ENCODE measurements at places on chromosomes 3 and 15.

- no peak for DNase-seq
These were observed 4.5 kb upstream of the LCTL start for GRCh38 chr15:66570327-66570726.

DNA sequence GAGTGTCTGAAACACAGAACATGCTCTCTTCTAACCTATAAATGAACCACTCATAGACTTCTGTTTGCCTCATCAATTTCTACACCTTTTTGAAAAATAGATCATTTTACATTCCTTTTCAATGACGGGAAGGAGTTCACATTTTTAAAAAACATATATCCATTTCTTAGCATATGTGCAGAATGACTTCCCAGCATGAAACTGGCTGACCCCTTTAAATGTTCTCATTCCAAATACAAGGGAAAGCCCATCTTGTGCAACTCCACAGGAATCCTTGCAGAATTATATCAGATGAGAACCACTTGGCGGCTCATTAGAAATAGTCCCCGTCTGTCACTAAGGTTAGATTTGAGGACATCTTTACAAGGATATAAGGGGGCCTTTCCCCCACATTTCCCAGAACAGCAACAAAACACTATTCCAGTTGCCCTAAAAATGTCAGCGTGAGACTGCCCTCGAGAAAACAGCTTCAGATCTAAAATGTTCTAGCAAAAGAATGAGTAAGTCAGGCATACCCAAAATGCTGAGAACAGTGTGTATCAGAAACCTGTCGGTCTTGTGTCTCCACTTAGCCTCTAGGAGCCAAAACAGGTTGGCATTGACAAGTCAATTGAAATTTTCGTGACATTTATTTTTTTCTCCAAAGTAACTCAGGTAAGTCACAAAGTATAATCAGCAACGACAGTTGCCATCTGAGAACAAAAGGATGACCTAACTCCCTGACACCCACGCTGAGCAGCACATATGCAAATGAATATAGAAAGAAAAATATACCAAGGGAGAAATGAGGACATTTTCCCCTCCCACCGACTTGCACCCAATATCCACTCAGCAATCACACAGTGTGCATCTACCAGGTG lies 63.1 kb downstream of the FOXP1 start:
- no peak for DNase-seq

- DNase-seq = no peak
These were observed 7.0 kb upstream of the ATP8B4 start for GRCh38 chr15:50126072-50126471.

- no peak for DNase-seq
These were observed 2.7 kb downstream of the NKIRAS1 start for GRCh38 chr3:23913873-23914743.

GRCh38 chr15:65062726-65063125 lies 5.1 kb downstream of the RASL12 start:
- DNase-seq = no peak

- no peak for DNase-seq
These were observed 113.8 kb downstream of the PPM1L start for GRCh38 chr3:160869825-160870224.

DNA sequence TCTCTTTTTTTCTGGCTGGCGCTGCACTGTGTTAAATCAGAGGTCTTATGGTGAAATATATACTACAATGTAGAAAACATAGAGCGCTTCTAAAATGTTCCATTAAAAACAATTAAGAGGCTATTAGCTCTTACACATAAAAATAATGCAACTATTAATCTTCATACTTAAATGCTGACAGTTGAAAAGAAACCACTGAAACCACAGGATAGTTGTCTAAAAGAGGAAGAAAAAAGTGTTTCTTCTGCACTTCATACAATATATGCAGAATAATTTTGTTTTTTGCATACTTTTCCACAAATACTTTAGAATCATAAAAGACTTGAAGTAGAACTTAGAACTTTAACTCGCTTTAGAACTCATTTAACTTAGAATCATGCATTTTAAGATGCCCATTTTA lies 170.5 kb downstream of the PYDC2 start:
- no peak for DNase-seq

- DNase-seq = no peak
These were observed 43.1 kb downstream of the DNAJB8 start for GRCh38 chr3:128423525-128424147.

DNA sequence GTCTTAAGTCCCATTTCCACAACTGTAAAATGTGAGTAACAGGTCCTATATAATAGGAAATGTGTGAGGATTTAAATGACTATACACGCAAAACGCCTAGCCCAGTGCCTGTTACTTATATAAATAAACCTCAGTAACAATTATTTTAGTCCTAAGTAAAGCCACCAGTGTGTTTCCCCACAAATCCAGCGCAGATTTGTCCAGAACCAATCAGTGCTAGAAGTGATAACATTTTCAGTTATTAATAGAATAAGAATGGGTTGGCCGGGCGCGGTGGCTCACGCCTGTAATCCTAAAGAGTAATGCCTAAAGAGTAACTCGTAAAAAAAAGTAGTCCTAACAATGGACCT lies 561 bp downstream of the RPAP1 start:
- DNase-seq = no peak

DNA sequence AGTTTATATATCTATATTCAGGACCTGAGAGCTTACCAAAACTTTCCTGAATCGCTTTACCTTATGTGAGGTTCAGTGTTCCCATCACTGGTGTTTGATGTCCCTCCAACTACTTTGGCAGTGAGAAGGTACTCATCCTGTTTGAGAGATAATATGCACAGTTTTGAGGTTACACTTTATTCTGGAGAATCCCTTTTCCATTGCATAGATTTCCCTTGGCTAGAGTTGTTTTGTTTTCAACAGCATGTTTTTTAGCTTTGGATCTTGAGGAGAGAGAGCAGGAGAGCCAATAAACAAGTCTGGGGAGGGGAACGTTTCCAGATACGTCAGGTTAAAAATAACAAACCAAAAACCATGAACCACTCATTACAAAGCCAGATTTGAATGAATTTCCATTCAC lies 33.6 kb downstream of the CD200 start:
- DNase-seq = no peak

- DNase-seq = no peak
These were observed 885 bp downstream of the CDV3 start for GRCh38 chr3:133574260-133574881.

- no peak for DNase-seq
These were observed 10.6 kb upstream of the KIF23 start for GRCh38 chr15:69403594-69403993.

- no peak for DNase-seq
These were observed 12.0 kb upstream of the RASGRF1 start for GRCh38 chr15:79102595-79102994.

DNA sequence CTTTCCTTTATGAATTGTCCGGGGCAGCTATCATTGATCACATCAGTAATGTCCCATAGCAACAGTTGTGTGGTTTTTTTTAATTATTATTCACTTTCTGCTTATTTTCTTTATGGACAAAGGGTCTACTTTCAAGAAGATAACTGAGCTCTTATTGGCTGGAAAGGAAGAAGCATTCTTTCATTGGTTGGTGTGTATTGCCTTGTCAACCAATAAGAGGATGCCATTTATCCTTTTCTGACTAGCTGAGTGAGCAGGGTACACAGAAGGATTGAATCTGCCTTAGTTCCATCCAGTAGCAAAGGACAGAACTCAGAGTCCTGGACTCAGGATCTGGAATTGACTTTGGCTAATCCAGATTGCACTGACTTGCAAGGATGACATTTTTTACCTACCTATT lies 13.2 kb upstream of the AEN start:
- DNase-seq = no peak

- no peak for DNase-seq
These were observed 163.7 kb downstream of the PLD1 start for GRCh38 chr3:171646357-171647133.

GRCh38 chr3:194285024-194285849 lies 65.9 kb downstream of the CPN2 start:
- no peak for DNase-seq

DNA sequence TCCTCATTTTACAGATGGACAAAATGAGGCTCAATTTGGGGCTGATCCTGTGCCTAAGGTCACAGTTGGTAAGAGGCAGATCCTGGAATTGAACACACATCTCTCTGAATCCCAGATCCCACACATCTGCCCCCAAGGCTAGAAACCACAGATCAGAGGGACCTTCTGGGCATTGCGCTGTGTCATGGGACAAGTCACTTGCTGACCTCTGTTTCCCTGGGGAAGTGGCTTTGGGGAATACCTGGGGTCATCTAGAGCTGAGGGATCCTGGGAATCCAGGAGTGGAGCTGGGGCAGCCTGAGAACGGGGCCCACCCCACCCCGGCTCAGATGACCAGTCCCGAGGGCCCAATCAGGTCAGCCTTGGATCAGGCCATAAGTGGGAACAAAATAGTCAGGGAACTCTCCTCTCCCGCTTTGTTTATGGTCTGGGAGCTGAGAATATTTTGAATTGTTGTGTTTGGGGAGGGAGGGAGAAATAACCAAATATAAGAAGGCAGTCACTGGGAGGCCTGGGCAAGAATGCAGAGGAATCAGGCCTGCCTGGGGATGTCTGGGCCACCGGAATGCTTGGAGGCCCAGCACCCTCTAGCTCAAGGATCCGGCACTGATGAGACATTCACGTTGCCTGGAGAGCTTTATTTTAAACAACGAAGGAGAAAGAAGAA lies 8.8 kb upstream of the SLC6A6 start:
- DNase-seq = no peak

GRCh38 chr15:77889009-77889806 lies 188.3 kb downstream of the TBC1D2B start:
- DNase-seq = no peak

DNA sequence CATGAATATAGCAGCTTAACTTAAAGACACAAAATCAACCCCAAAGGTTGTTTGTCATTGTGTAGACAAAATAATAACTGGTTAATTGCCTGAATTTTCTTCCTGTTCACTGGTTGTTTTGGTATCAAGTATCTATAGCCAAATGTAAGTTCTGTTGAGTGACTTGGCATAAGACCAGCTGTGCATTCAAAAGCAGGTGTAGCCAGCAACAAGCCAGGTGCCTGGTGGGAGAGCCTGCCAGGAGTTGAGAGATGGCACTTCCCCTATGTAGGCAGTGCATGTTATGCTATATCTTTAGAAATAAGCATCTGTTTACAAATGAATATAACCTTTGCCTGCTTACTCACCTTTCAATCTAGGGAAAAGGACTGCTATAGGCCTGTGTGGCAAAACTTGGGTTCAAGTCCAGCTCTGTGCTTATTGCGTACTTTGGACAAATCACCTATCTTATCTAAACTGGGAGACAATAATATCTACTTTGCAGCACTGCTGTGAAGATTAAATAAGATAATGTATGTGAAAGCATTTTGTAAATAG lies 84.9 kb upstream of the TBL1XR1 start:
- no peak for DNase-seq

DNA sequence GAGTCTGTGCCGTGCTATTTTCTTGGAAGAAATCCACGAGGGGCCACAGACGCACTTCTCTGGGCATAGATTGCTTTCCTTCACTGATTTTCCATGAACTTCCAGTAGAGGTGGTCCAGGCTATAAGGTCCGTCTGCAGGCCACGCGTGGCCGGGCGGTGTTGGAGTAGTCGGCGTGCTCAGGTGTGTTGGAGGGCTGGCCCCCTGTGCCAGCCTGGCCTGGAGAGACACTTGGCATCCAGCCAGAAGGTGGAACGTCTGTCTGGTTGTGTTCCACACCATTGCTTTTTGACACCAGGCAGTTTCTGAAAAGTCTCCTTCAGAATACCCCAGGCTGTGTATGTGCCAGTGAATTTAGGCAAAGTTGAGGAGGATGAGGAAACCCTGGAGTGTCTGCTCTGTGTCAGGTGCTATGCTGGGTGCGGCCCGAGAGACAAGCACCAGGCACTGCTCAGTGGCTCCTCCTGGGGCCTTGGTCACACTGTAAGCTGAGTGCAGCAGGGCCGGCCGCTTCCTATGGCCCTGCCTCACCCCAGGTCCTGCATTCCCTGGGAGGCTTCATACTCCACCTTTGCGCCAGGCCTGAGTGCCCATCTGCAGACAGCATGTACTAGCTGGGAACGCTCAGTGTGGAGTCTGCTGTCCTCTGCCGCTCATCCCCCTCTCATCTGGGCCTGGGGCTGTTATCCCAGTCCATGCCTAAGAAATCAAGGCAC lies 52.1 kb upstream of the TAMM41 start:
- DNase-seq = no peak

DNA sequence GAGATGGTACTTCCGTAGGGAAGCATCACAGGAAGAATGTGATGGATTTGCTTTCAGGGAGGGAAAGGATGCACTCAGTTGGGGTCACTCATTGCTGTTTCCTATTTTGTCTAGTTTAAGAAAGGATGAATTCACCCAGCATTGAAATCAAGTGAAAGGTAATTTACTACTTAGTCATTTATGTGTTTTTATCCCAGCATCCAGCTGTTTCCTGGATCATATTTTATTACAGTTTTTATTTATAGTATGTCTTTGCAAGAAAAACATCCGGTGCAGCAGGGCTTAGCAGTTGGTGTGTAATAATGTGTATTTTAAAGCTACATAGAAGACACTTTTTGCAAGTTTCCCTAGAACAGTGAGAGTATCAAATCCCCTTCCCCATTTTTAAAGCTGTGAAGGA lies 37.4 kb upstream of the GOLGA8B start:
- DNase-seq = no peak

DNA sequence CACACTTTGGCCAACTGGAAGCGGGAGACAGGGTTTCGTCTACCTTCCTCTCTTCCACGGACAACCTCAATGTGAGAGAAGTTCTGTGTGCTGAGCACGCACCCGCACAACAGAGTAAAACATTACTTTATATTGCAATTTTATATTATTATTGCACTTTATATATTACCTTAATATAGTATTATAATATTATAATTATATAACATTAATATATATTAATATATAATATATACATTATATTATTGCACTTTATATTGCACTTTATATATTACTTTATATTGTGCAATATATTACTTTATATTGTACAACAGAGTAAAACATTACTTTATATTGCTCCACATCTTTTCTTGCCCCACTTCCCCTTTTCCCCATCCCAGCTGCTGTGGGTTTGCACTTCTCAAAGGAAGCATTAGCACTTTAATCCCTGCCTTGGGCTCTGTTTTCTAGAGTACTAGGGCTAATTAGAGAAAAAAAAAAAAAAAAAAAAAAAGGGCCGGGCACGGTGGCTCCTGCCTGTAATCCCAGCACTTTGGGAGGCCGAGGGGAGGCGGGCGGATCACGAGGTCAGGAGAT lies 76.4 kb upstream of the SLC4A7 start:
- no peak for DNase-seq

DNA sequence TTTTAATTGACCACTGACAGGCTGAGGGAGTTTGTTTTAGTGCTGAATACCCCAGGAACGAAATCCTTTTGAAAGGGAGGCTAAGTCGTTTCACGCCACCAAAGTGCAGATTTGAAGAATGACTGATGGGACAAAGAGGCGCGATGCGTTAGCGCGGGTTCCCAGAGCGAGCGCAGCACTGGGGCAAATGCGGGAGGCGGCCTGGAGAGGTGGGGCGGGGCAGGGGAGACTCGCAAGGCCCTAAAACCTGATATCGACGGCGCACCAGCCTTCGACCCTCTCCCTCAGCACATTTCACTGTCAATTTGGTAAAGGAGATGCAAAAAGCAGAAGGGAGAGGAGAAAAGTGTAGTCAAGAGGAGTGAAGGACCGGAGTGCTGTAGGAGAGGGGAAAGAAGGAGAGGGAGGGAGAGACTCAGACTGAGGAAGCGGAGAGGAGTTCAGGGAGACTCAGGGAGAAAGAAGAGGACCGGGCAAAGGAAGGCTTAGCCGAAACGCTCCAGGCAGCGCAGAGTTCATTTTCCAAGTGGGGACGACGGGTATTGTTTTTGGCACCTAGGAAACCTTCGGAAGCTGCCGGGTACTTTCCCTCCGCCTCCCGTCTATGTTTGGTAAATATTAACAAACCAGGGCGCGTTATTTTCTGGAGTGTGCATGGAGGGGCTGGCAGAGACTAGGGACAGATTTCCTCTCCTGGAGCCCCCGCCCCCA lies 3.8 kb upstream of the FOXB1 start:
- DNase-seq = no peak

All from stimulated activated naive CD4-positive, alpha-beta T cell (primary cell).